Activated T-helper 1 cell treated with Interleukin-2 at 50 U/mL for 16 hours (primary cell): ENCODE measurements at places on chromosomes 2 and 18.

DNA sequence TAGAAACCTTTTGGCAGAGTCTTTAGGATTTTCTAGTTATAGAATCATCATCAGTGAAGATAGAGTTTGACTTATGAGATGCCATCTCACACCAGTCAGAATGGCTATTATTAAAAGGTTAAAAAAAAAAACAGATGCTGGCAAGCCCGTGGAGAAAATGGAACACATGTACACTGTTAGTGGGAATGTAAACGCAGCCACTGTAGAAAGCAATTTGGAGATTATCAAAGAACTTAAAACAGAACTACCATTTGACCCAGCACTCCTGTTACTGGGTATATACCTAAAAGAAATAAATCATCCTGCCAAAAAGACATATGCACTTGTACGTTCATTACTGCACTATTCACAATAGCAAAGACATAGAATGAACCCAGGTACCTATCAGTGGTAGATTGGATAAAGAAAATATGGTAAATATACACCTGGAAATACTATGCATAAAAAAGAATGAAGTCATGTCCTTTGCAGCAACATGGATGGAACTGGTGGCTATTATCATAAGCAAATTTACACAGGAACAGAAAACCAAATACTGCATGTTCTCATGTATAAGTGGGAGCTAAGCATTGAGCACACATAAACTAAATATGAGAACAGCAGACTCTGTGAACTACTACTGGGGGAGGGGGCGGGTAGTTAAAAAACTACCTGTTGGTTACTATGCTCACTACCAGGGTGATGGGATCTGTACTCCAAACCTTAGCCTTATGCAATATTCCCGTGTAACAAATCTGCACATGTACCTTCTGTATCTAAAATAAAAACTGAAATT, 279.0 kb downstream of the KIAA1328 start:
- DNase-seq: no peak

DNA sequence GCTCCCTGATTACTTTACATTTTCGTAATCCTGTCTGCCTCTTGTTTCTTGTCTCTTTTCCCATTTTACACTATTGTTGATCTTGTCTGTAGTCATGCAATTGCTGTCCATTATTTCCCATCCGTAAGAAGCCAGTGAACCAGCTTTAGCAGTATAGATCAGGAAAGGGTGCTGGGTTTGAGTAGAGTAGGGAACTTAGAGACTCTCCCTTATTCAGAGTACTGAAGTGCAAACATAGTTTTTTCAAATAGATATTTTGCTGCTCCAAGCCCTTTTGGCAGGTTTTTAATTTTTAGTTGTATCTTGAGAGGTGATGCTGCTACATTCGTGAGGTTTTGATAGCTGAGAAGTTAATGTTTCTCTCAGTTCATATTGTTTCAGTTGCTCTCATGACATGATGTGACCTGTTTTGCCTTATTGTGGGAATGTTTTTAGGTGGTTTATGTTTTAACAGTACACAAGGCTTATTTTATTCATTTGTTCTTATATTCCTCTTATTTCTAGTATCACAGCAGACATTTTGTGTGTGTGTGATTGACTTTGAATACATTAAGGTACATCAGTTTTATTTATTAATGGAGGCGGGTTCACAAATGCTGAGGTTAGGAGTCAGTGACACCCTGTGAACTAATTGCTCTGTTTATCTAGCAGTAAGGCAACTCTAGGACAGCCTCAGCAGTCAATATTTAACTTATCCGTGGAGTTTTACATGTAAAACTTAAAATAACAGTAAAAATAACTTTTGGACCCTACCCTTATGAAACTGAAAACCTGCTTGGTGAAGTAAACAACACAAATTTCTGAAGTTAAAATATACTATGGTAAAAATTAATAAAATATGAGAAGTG, 118.4 kb downstream of the ZNF407 start:
- DNase-seq: no peak

DNA sequence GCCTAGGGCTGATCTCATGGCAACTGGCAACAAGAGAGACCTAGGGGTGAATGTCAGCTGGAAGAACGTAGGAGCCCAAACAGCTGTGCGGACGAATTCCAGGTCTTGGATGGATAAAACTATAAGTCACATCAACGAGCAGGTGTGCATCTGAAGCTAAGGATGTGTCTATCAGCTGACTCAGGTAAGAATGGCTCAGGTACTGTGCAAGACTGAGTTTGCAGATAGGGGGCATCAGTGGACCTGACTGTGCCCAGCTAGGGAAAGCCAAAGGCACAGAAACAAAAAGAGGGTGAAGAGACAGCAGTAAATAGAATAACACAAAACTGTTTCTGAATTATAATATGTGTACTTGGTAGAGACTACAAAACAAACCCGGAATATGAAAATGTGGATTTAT, 357.3 kb downstream of the ZEB2 start:
- no peak for DNase-seq

DNA sequence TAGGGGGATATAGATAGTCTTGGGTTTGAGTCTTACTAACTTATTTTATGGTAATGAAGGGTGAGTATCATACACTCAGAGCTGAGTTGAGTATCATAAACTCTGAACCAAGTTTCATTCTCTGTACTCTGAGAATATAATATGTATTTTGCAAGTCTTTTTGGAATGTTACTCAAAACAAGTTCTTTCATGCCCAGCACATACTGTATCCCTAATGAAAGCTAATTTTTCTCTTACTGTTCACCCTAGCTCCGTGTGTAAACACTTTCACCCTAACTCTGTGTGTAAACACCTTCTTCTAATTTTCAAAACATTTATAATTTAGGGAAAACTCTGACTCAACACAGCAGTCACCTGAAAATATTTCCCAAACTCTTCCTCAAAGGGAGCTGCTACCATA, 29.7 kb upstream of the CHST9 start:
- DNase-seq: no peak

DNA sequence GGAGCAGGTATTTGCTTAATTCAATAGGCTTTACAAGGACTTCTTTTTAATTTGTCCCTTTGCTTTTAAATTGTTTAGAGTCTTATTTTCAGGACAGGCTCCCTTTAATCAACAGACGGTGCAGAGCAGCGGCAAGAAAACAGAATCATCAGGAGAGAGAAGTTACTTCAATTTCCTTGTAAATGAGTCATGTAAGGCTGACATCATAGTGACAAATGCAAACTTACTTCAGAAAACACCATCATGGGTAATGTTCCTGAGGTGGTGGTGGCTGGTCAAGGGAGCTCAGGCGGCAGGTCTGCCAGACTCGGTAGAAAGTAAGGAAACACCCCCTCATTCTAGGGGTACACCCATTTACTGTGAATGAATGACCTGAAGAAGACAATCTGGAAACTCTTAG, 395.1 kb downstream of the FBXO15 start:
- no peak for DNase-seq

GRCh38 chr2:40606862-40607261, 155.0 kb upstream of the SLC8A1 start:
- no peak for DNase-seq

DNA sequence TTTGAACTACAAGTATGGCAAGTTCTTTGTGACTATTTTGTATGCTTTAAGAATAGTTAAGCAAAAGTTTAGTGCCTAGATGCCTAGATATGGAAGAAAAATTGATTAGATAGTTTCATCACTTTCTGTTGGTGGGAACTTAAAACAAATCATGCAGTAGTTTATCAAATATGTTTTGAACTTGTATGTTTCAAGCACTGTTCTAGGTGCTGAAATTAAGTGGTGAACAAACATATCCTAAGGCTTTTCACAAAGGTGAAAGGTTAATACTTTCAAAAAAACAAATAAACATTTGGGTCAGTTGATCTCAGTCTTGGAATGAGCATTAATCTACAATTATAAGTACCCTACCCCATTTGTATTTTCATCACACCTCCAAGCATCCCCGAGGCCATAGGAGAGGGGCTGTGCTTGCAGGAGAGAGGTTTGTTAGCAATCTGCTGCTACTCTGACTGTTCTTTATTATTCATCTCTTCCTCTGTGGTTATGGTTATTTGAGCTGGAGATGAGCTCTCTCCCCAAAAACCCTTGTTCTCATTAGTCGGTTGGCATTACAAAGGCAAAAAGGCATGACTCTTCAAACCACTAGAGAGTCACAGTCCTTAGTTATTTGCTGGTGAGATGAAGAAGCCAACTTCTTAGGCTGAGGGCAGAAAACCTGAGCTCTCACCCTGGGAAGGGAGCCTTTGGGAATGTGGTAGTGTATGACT, 103.9 kb upstream of the FHL2 start:
- no peak for DNase-seq

GRCh38 chr2:69740502-69740951, 1.4 kb upstream of the ANXA4 start:
- DNase-seq: no peak

- DNase-seq: no peak
Observed at GRCh38 chr2:25894135-25894830, 16.0 kb upstream of the ASXL2 start.

- no peak for DNase-seq
Observed at GRCh38 chr2:132814651-132815050, 144.6 kb upstream of the LYPD1 start.

GRCh38 chr2:214482728-214483127, 71.9 kb downstream of the VWC2L start:
- no peak for DNase-seq

GRCh38 chr18:67199993-67200617, 316.4 kb downstream of the DSEL start:
- DNase-seq: no peak

DNA sequence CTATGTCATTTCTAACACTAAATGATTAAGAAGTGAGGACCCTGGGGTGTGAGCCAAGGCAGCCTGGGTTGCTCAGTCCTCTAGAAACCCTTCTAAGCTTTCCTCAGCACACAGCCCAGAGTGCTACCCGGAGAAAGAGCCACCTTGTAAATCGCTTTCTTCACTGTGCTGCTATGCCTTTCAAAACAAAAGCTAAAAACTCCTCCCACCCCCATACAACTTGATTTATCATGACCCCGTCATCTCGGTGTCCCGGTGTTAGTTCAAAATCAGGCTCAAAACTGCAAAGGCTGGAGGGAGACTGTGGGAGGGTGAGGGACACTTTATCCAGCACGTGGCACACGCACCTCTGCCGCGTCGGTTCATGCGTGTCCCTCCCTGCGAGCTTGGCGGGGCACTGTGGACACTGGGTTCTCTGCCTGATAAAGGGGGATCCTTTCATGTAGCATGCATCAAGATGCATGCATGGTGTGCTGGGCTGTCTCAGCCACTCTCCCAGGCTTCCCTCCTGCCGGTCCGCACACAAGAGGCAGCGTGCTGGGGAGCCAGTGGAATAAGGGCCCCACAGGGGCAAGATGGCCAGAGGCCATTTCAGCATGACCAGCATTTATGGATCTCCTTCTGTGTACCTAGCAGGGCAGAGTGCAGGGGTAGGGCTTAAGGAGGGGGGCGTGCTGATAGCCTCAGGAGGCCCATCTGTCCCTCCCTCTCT, 170.4 kb downstream of the SMAD7 start:
- DNase-seq: no peak

DNA sequence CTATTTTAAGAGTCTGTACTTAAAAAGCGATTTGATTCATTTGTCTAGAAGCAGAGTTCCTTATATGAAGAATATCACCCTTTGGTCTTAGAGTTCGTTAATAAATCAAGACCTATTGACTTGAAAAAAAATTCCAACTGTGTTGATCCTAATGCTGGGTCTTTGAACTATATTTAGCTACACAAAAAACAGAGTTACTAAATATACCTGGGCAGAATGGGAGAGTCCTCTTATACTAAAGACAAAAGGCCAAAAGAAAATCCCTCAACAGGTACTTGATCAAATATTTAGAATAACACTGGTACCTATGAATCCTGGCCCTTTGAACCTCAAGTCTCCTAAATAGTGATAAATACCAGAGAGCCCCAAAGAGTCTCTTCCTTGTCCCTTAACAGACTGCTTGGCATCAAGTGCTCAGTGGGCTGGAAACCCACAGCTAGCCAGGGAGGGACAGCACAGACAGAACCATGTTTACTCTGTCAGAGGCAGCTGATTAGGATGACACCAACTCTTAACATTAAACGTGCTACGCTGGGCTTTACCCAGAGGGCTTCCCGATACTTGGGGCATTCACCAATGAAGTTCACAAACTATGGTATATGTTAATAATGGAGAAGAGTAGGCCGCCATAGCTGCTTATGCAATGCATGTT, 95.1 kb downstream of the FIGN start:
- DNase-seq: no peak

GRCh38 chr2:207474863-207475485, 54.8 kb upstream of the CREB1 start:
- peak; percentile 9 for DNase-seq
